T-cell (primary cell): ENCODE measurements at places on chromosomes 5 and 9.
A peak's percentile ranks its signal among the peaks of the same experiment; 100 is the strongest.

DNA sequence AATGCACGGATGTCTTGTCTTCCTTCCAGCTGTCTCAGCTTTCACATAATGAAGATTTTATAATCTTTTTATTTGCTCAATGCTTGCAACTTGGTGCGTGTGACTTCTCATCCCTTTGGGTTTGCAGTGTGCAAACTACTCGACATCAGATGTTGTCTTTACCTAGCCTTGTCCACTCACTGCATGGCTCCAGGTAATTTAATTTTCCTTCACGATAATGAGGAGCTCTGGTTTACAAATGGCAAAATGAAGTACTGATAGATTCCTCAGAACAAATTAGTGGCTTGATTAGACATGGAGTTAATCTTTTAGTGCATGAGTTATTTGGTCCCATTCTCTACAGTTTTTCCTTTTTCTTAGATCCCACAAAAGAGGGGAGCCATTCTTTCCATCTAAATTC is 603.0 kb downstream of the CCDC171 start:
- no peak for DNase-seq
- peaks cover 4% of the 10 kb centered on the region for H3K4me1 ChIP-seq
- H3K4me3 ChIP-seq: no peak overlapping the region
- no peaks in the 10 kb centered on the region for H3K36me3 ChIP-seq
- H3K27me3 ChIP-seq: no peaks in the 10 kb centered on the region

DNA sequence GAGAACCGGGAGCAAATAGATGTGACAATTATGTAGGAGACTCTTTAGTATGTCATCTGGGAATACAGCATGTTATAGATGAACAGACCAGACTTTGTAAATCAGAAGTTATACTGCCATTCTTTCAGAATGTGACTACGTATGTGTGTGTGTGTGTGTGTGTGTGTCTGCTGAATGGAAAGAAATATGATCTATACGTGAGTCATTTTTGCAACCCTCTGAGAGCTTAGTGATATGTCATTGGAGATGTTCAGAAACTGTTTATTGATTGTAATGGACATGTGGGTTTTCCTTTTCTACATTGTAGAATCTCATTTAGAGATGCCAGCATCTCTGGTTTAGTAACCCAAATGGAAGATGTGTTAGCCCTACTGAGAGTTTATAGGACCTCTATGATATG is 731.5 kb downstream of the TLE1 start:
- H3K4me1 ChIP-seq: no peaks in the 10 kb centered on the region
- H3K27me3 ChIP-seq: no peaks in the 10 kb centered on the region
- no peak overlapping the region for H3K4me3 ChIP-seq
- no peak overlapping the region for H3K27ac ChIP-seq
- DNase-seq: no peak

DNA sequence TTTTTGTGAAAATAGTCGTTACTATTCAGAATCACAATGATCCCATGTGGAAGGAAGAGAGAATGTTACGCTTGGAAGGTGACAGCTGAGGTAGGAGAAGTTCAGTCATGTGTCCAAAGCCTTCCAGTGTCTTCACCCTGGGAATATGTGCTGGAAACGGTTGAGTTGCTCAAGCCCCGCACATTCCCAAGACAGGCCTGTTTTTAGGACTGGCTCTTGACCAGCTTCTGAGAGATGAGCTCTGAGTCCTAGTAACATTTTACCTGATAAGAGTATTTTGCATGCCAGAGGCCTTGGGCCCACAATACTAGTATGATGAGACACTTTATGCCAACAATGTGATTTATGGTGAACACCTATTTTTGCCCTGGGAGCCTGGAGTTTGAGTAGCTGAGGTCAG is 101.7 kb downstream of the LMNB1 start:
- no peaks in the 10 kb centered on the region for H3K4me1 ChIP-seq
- no peak overlapping the region for H3K4me3 ChIP-seq
- DNase-seq: no peak
- no peak overlapping the region for H3K27ac ChIP-seq
- H3K27me3 ChIP-seq: no peaks in the 10 kb centered on the region

DNA sequence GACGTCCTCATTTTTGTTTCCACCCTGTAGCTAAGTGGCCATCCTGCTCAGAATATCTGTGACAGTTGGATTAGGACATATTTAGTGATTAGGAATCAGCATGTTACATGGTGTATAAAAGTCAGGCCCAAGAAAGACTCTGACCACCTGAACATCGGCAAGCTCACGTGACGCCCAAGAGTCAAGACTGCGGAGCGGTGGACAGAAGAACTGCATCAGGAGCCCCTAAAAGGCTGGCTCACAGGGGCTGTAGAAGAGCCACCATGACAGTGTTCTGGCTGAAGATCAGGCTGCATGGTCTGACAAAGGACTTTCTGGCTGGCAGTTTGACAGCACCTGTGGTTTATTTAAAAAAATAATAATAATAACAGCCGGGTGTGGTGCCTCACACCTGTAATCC is 185.3 kb downstream of the AUH start:
- H3K27ac ChIP-seq: no peak overlapping the region
- H3K36me3 ChIP-seq: no peaks in the 10 kb centered on the region
- no peak overlapping the region for H3K4me3 ChIP-seq

DNA sequence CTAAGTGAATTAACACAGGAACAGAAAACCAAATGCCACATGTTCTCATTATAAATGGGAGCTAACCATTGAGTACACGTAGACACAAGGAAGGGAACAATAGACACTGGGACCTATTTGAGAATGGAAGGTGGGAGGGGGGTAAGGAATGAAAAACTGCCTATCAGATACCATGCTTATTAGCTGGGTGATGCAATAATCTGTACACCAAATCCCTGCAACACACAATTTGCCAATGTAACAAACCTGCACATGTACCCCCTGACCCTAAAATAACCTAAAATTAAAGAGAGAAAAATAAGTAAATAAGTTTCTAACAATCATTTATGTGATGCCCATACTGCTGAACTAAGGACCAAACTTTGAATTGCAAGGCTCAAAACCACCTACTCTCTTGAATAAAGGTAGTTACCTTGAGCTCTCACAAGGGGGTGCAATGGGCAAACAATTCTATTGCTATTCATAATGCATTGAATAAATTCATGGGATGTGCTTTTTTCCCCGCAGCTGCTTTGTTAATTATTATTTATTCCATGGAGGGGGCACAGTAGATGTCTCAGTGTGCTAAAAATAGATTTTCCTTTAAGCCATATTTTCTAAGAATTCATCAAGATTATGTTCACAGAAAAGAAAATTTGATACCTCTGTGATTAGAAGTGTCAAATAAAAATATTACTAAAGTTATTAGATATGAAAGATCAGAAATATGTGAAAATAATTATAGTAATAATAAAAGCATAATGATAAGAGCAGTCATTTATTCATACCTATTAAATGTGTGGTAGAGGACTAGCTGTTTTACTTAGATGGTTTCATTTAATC is 76.2 kb upstream of the PTPN3 start:
- H3K4me3 ChIP-seq: no peak overlapping the region
- no peaks in the 10 kb centered on the region for H3K36me3 ChIP-seq
- DNase-seq: no peak
- peaks cover 1% of the 10 kb centered on the region for H3K27me3 ChIP-seq
- H3K27ac ChIP-seq: no peak overlapping the region

GRCh38 chr9:135287627-135288026 is 192.0 kb upstream of the PPP1R26 start:
- no peaks in the 10 kb centered on the region for H3K27me3 ChIP-seq
- no peaks in the 10 kb centered on the region for H3K36me3 ChIP-seq
- H3K27ac ChIP-seq: no peak overlapping the region
- H3K4me1 ChIP-seq: no peaks in the 10 kb centered on the region
- H3K4me3 ChIP-seq: no peak overlapping the region
- no peak for DNase-seq

DNA sequence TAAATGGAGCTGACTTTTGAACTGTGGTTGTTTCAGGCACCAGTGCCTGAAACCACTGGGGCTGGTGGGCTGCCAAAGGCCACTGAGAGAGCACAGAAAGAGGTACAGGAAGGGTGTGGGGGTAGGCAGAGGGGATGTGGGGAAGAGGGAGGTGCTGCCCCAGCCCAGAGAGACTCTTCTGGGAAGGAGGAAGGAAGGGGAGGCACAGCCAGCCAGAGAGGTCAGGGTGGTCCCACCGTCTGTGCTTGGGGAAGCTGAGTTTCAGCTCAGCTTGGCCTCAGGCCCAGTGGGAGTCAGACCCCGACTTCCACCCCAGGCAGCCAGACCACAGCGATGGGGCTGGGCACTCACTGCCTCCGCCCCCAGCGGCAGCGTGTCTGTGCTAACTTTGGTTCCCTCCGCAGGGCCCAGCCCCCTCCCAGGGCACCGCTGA is 8.6 kb upstream of the PHYKPL start:
- H3K27me3 ChIP-seq: no peaks in the 10 kb centered on the region
- H3K36me3 ChIP-seq: no peaks in the 10 kb centered on the region
- no peak for DNase-seq
- H3K4me3 ChIP-seq: no peak overlapping the region
- H3K27ac ChIP-seq: peak overlapping the region; percentile 31

DNA sequence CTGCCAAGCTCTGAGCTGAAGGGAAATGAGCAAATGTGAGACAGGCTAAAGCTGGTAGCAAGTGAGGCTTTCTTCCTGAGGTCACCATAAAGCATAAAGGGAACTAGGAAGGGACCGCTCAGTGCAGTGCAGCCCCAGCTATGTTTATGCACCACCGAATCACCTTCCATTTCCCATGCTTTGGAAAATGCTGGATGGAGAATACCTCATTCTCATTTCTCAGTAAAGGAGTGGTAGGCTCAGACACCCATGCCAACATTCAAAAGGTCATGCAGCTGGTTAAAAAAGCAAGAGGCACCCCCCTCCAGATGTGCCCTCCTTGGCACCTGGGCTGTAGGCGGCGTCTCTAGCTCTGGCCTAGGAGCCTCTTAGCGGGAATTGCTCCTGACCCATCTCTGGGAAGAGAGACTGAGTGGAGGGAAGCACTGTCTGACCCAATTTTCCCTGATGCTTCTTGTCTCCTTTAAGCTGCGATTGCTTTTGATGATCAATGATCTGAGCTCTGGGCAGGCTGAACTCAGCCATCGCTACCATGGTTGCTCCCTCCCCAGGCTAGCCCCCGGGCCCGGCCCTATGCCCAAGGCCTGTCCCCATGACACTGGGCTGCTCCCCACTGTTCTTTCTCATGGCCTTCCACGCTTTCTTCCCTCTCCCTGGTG is 58.7 kb downstream of the ZNF354C start:
- H3K4me1 ChIP-seq: no peaks in the 10 kb centered on the region
- H3K27ac ChIP-seq: no peak overlapping the region
- H3K4me3 ChIP-seq: no peak overlapping the region
- no peak for DNase-seq

DNA sequence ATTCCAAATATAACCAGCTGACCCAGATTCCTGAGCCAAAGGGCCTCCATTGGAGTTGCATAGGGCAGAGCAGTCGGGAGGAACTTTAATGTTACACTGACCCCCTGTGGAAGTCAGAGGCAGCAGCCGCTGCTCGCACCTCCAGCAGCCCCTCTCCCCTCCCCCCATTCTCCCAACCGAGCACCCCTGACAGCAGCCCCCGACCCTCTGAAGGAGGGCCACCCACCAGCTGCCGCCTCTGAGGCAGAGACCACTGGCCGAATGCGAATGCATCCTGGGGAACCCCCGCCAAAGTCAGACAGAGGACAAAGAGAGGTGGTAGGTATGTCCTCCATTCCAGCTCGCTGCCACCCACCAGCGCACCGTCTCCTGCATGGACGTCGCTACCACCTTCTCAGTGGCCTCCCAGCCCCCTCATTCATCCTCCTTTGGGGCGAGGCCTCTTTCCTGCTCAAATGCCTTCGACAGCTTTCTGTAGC is 231.0 kb downstream of the CDK5RAP2 start:
- no peak overlapping the region for H3K4me3 ChIP-seq
- H3K27ac ChIP-seq: no peak overlapping the region
- no peaks in the 10 kb centered on the region for H3K4me1 ChIP-seq
- H3K36me3 ChIP-seq: no peaks in the 10 kb centered on the region
- H3K27me3 ChIP-seq: no peaks in the 10 kb centered on the region
- DNase-seq: no peak

GRCh38 chr5:179765400-179765799 is 28.4 kb upstream of the LTC4S start:
- peaks cover 7% of the 10 kb centered on the region for H3K36me3 ChIP-seq
- DNase-seq: no peak
- H3K27ac ChIP-seq: no peak overlapping the region
- H3K27me3 ChIP-seq: no peaks in the 10 kb centered on the region
- no peak overlapping the region for H3K4me3 ChIP-seq
- peaks cover 23% of the 10 kb centered on the region for H3K4me1 ChIP-seq

DNA sequence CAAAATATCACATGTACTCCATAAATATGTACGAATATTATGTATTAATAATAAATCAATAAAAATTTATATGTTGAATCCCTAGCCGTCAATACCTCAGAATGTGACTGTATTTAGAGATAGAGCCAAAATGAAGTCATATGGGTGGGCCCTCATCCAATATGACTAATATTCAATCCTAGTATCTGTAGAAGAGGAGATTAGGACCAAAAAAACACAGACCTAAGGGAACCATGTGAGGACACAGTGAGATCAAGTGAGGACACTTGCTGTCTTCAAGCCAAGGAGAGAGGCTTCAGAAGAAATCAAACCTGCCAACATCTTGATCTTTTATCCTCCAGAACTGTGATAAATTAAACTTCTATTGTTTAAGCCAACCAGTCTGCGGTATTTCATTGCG is 3.7 kb upstream of the AMACR start:
- H3K27ac ChIP-seq: no peak overlapping the region
- no peaks in the 10 kb centered on the region for H3K36me3 ChIP-seq
- H3K4me3 ChIP-seq: no peak overlapping the region
- no peak for DNase-seq
- no peaks in the 10 kb centered on the region for H3K27me3 ChIP-seq

DNA sequence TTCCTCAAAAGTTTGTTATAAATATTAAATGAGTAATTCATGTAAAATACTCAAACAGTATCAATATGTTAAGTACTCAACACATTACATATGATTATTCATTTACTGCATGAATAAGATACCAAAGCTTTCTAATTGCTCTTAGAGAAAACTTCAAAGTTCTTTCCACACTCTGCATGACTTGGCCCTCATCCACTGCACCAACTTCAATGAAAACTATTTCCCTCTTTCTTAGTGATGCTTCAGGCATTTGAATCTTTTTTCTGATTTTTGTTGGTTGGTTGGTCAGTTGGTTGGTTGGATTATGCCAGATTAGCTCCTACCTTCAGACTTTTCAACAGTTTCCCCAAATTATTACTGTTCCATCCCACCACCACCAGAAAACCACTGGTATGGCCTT is 314.7 kb upstream of the RGMB start:
- no peaks in the 10 kb centered on the region for H3K4me1 ChIP-seq
- DNase-seq: no peak
- no peak overlapping the region for H3K4me3 ChIP-seq
- no peaks in the 10 kb centered on the region for H3K36me3 ChIP-seq
- no peaks in the 10 kb centered on the region for H3K27me3 ChIP-seq
